Liver (tissue), 10 donors: ENCODE measurements at places on chromosomes 2 and 18.

DNA sequence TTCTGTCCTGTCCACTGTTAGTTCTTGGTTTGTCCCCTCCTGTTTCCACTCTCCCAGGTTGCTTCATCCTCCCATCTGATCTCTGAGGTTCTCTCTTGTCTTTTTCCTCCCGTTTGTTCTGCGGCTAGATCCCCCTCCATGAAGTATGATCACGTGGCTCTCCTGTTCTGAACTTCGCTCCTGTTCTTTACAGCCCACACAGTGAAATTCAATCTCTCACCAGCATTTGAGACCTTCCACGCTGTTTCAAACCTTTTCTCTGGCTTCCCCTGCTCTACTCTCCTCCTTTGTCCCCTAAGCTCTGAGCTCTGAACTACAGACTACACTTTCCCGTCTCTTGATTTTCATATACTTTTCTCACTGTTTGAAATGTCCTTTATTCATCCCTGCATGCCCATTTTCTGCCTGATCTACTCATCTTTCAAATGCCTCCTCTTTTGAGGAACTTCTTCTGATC is 83.5 kb downstream of the OSBPL6 start:
- peak; percentile 39 for DNase-seq

DNA sequence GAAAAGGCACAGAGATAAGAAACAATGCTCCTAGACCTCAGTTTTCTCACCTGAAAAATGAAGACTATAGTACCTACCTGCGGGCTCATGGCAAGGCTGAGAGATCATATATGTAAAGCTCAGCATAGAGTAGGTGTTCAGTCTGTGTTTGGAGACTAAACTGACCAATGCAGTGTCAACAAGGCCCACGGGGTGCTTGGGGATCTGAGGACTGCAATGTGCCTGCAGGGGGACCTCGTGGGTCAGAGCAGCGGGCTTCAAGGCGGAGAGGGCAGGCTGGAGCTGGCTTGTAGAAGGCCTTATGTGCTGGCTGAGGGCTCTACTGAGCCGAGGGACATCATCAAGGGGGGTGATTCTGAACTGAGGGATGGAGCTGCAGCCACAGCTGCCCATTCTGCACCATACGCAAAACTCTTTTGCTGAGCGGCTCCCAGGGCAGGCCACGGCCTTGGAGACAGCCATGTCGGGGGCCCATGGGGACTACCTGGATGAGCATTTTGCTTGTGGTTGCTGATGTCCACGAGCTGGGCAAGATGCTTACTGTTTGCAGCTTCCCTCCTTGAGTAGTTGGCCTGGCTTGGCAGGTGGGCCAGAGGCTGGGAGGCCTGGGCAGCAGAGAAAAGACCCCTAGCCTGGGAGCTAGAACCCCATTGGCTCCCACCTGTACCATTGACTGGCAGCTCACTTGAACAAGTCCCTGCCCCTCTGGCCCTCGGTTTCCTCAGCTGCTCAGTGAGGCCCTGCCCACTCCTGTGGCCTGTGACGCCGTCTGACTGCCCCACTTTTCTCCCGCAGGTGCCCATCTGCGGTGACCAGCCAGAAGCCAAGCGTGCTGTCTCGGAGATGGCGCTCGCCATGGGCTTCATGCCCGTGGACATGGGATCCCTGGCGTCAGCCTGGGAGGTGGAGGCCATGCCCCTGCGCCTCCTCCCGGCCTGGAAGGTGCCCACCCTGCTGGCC is 23.5 kb downstream of the STEAP3 start:
- no peak for DNase-seq

- DNase-seq, result no peak
These were observed 72.9 kb downstream of the TMEM182 start for GRCh38 chr2:102834523-102835273.

- DNase-seq, result no peak
These were observed 22.9 kb downstream of the RBM43 start for GRCh38 chr2:151238527-151239487.

GRCh38 chr2:240438810-240439697 is 3.6 kb downstream of the GPC1 start:
- DNase-seq, result no peak

- DNase-seq, result no peak
These were observed 101.5 kb downstream of the ZNF532 start for GRCh38 chr18:58966005-58966677.

- DNase-seq, result no peak
These were observed 36.3 kb upstream of the TMEM131 start for GRCh38 chr2:98032086-98032485.

GRCh38 chr2:216603010-216603883 is 30.0 kb upstream of the IGFBP2 start:
- no peak for DNase-seq

- DNase-seq, result no peak
These were observed 12.7 kb downstream of the SMAD7 start for GRCh38 chr18:48937869-48938750.

DNA sequence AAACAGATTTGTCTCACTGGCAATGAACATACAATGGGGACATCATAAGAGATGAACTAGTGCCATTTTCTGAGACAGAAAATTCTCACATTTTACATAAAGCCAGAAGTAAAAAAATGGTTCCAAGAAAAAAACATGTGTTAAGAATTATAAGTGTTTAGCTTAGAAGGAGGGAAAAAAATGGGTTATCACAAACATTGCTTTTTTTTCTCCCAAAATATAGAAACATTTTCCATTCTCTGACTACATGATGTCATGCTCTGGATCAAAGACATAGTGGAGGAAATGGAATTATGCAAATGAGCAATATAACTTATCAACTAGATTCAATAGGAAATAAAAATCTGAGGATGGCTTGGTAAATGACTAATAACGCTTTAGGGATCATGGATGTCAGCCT is 49.8 kb downstream of the SPATS2L start:
- no peak for DNase-seq

GRCh38 chr2:174108579-174108978 is 139.8 kb downstream of the OLA1 start:
- no peak for DNase-seq

GRCh38 chr2:226256237-226256636 is 543.4 kb downstream of the IRS1 start:
- DNase-seq, result no peak

GRCh38 chr18:41872206-41872605 is 82.8 kb upstream of the PIK3C3 start:
- DNase-seq, result no peak

DNA sequence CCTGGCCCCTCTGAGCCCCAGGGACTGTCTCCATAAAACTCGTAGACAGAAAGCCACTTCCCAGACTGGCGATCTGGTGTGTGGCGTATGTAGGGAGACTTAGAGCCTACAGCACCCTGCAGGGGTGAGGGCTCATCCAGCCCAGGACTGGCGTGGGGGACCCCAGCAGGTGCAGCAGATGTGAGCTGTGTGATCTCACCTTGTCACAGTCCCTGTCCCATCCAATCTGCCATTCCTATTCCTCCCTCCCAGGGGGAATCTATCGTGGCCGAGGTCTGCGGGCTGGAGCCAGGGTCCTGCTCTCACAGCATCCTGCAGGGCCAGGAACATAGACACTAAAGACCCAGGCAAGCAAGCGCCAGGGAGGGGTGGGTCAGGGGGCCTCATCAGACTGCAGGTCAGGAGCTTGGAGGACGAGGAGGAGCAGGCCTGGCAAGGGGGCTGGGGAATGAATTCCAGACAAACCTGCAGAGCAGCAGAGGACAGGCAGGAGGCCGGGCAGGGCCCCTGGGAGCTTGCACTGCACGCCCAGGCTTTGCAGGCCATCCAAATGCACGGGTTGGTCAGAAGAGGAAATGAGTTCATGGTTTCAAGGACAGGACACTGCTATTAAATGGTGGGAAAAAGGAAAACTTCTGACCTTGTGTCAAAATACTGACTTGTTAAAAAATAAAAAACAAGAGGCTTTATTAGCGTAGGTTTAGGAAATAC is 32.5 kb downstream of the HS6ST1 start:
- no peak for DNase-seq

DNA sequence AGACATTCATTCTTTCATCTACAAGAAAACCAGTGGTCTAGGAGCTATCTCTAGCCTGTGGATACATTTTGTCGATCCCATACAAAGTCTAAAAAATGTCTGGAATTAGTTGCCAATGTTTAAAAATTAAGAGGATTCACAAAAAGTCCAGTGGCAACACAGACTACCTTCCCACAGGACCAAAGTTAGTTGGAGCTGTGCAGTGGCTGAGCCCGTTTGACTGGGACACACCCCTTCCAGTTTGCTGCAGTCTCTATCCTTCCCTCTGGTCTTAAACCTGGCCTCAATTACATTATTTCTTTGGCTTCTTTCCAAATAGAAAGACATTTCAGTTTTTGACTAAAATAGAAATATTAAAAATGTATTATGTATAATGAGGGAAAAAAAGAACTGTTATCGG is 18.6 kb downstream of the SLC16A14 start:
- DNase-seq, result no peak

GRCh38 chr2:127040169-127040568 is 66.8 kb downstream of the BIN1 start:
- DNase-seq, result no peak

GRCh38 chr18:63271881-63272299 is 47.7 kb downstream of the BCL2 start:
- DNase-seq, result no peak

- no peak for DNase-seq
These were observed 451.4 kb downstream of the EIPR1 start for GRCh38 chr2:2926009-2926857.

DNA sequence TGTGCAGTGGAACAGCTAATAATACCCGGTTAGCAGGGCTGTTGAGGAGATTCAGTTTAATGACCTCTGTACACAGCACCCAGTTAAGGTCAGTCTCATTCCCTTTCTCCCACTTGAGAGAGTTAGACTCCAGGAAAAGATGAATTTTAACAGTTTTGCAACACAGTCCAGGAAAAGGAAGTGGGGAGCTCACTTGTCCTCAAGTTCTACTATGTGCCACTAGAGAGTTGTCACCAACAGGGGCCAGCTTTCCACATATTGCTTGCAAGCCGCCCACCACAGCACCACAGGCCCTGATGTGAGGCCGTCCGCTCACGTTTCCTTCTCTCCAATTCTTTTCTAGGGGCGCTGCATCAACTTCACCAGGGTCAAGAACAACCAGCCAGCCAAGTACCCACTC is 142.1 kb downstream of the GFPT1 start:
- no peak for DNase-seq

- no peak for DNase-seq
These were observed 384.1 kb downstream of the ERBB4 start for GRCh38 chr2:212154477-212154878.

DNA sequence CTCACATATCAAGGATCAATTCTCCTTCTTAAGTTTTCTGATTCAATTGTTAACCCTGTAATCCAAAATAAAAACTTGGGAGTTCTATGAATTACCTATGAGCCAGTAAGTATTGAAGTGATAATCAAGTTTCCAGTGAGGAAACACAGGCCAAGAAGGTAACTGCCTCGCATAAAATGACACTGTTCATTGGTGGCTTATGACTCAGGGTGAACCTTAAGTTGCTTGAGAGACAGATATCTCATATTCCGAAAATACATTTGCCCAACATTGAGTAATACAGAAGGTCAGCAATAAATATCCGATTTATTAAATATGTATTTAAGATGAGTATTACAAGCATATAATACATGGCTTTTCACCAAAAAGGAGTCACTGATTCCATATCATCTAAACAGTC is 31.9 kb downstream of the PSME4 start:
- no peak for DNase-seq

- no peak for DNase-seq
These were observed 14.0 kb downstream of the DNAH7 start for GRCh38 chr2:196054631-196055030.
